SHP77 (cell line): ENCODE measurements at places on chromosomes 5 and 9.

GRCh38 chr9:14240537-14240936 lies 73.4 kb downstream of the NFIB start:
- DNase-seq = no peak

- peak; percentile 96 for DNase-seq
These were observed at the start of gene TMEM232 for GRCh38 chr5:110726249-110727024. TMEM232 (minus strand) TSS chr5:110726671; CDS start chr5:110667352, 59,319 bp downstream.

GRCh38 chr5:114305402-114306207 lies 56.3 kb upstream of the KCNN2 start:
- DNase-seq = no peak

DNA sequence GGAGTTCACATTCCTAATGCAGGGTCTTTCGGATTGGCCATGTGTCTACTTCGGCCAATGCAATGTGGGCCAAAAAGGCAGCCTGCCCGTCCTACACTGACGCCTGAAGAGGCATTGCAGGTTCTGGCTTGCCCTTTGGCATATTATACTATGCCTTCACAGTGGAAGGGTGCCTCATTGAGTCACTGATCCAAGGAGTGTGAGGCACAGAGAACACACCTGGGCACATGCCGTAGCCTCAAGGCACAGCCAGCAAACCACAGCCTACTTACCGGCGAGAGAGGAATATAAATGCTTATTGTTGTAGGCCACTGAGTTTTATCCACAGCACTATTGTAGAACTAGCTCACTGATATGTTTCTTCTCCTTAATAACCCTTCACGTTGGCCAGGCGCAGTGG lies 409.6 kb downstream of the GADD45G start:
- DNase-seq = no peak

- no peak for DNase-seq
These were observed 31.7 kb downstream of the BASP1 start for GRCh38 chr5:17249029-17249634.

DNA sequence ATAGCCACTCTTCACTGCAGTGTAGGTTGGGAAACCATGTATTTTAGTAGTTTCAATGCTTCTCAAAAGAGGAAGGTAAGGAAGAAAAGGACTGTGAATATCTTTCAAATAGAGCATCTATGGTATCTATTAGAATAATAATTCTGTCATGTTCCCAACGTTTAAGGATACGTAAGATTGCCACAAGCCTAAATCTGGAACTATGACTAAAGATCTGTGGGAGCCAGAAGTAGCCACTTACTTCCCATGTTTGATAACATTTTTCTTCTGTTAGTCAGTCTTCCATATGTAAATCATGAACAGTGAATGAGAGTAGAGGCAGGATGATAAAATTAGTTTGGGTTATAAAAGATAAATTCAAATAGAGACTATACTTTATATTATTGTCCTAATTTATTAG lies 16.3 kb upstream of the MROH2B start:
- no peak for DNase-seq

GRCh38 chr9:128629852-128630545 lies 26.6 kb downstream of the DYNC2I2 start:
- no peak for DNase-seq

GRCh38 chr5:108521011-108521700 lies 139.3 kb upstream of the FBXL17 start:
- no peak for DNase-seq

GRCh38 chr9:33619666-33620404 lies 95.8 kb downstream of the ANKRD18B start:
- peak; percentile 28 for DNase-seq

- DNase-seq = no peak
These were observed 190.9 kb upstream of the TUT7 start for GRCh38 chr9:86545090-86545489.

DNA sequence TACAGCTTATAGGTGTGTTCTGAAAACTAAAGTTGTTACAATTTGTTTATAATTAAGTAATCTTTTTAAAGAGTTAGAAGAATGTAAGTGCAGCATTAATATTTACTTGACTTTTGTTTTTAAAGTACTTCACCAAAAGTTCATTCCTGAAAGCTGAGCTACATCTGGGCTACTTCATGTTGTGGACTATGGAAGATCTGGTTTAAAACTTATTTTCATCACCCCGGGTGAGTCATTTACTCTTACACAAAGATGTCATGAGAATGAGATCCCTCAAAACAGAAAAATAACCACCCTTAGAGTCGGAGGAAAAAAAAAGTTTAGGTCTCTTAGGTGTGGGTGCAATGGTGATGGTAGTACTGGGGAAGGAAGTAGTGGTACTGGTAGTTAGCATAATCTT lies 5.1 kb downstream of the POU5F2 start:
- no peak for DNase-seq

- DNase-seq = no peak
These were observed 43.4 kb upstream of the TMC1 start for GRCh38 chr9:72477930-72478518.

- no peak for DNase-seq
These were observed 102.6 kb upstream of the ALDH1B1 start for GRCh38 chr9:38289866-38290245.

DNA sequence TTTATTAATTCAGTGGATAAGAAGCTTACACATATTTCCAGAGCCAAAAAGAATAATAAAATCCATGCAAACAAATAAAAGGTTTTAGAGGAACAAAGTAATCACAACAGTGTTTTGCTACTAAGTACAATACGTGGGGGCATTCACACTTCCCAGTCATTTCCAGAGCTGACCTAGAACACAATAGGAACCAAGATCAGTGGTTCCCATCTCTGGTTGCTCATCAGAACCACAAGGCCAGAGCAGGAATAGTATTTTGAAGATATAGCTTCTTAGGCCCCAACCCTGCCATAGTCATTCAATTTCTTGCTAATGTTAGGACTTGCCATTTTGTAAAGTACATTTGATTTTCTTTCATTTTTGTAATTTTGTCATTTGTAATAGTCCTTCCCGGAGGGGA lies 215.4 kb downstream of the NR3C1 start:
- DNase-seq = no peak

GRCh38 chr9:9079473-9079872 lies 1279.9 kb upstream of the DMAC1 start:
- DNase-seq = no peak

GRCh38 chr5:80191397-80191796 lies 64.5 kb downstream of the SERINC5 start:
- no peak for DNase-seq

- DNase-seq = no peak
These were observed 317.9 kb upstream of the MEF2C start for GRCh38 chr5:89200899-89201298.

GRCh38 chr9:98943682-98944056 lies at the start of gene COL15A1:
COL15A1 (plus strand) TSS chr9:98943907; CDS start chr9:98944062, 155 bp downstream.
- no peak for DNase-seq

- DNase-seq = no peak
These were observed 26.4 kb upstream of the STC2 start for GRCh38 chr5:173354645-173355044.

DNA sequence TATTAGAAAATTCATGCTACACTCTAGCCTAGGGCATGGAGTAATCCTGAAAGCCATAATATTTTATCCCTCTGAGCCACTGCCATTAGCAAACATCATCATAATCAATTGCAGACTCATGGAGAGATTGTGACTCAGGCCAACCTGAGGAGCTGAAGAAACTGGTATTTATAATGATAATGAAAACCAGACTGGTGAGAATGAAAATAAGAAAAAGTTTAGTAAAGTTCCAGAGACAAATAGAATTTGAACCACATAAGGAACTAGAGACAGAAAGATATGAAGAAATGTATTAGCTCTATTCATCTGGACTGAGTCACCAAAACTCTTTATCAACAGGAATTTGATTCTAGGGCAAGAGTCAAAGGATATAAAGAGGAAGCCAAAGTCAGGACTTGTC lies 158.7 kb downstream of the DRD1 start:
- DNase-seq = no peak

DNA sequence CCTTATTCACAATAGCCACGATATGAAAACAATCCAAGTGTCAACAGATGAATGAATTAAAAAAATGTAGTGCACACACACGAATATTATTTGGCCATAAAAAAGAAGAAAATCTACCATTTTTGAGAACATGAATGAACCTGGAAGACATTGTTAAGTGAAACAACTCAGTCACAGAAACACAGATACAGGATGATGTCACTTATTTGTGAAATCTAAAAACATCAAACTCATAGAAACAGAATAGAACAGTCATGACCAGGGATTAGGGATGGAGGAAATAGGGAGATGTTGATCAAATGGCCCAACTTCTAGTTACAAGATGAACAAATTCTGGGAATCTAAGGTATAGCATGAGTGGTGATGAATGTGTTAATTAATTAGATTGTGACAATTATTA lies 72.3 kb downstream of the MACIR start:
- no peak for DNase-seq

DNA sequence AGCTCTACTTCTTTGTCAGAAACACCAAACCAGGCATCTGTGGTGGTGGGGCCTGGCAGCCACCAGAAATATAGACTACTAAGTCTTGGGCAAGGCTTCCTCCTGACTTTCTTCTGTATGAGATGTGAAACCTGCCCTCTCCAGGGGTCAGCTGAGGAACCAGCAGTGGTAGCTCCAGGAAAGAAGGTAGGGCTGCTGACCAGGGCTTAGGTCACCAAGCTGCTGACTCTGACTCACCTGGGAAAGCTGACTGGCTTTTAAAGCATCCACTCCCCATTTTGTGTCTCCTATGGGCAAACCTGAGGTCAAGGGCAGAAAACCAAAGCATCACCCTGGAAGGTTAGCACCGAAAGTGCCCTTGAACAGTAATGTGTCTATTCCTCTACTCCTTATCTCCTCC lies 10.4 kb upstream of the SH3TC2 start:
- no peak for DNase-seq
